ENCODE measurements at places on chromosomes 5 and 9.

GRCh38 chr9:30628915-30629567 is 1755.4 kb upstream of the ACO1 start:
- DNase-seq, result no peak

- DNase-seq, result peak; percentile 83
Measured at GRCh38 chr9:83432104-83432627, 106.0 kb downstream of the FRMD3 start.

DNA sequence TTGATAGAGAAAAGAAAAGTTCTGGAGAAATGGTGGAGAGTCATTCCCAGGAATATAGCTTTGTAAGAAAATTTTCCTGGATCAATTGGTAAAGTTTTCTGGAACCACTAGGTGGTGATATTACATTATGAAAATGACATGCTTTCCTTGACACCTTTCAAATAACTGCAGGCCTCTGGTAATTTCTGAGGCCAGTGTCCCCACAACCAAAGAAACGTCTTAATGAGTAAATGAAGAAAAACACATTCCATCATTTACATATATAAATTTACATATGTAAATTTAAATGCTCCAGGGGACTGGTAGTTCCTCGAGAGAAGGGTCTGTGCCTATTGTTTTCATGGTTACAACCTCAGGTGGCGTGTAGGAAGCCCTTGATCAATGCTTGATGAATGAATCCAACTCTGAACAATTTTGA is 17.2 kb upstream of the RGS3 start:
- no peak for DNase-seq

GRCh38 chr5:130280528-130281217 is 376.4 kb downstream of the CHSY3 start:
- DNase-seq, result no peak

DNA sequence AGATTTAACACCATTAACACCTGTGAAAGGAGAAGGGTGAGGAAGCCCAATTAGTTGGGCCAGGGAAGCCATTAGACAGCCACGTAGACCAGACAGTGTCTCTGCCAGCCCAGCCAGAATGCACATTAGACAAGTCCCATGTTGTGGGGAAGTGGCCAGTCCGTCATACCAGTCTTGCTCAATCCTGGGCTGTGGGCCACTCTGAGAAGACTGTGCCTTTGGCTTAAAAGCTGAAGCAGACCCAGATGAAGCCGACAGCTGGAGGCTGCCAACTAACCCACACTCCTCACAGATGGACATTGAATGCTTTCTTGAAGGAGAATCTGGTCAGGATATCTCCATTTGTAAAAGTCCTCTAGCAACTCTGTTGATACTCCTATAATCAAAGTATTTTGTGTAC is 128.5 kb downstream of the CHSY3 start:
- no peak for DNase-seq

Data from spleen (tissue), 13 donors.